Astrocyte (in vitro differentiated cells and primary cell): ENCODE measurements at places on chromosomes 7 and 10.
A peak's percentile ranks its signal among the peaks of the same experiment; 100 is the strongest.

GRCh38 chr10:17479015-17479615 lies 24.7 kb upstream of the ST8SIA6 start:
- H3K4me3 ChIP-seq: no peak overlapping the region
- H3K27ac ChIP-seq: no peak overlapping the region
- peak; percentile 26 for DNase-seq
- H3K36me3 ChIP-seq: no peaks in the 10 kb centered on the region

DNA sequence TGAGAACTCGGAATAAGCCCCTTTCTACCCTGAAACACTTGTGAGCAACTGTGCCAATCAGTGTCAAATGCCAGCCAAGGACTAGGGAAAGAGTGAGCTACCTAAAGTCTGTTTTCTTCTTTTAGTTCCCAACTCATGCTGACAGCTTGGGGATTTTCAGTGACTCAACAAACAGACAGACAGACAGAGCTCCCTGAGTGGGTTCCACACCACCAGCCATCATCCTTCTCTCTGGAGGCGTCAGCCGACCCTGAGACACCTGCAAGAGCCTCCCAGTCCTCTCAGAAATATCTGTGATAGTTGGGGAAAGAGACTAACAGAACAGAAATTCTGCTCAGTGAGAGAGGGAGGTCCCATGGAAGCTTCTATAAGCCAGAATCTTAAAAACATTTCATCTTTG lies 49.5 kb downstream of the GATA3 start:
- DNase-seq: no peak
- H3K4me1 ChIP-seq: no peaks in the 10 kb centered on the region
- no peak overlapping the region for H3K4me3 ChIP-seq
- H3K27me3 ChIP-seq: peaks cover 3% of the 10 kb centered on the region

- H3K4me3 ChIP-seq: peak overlapping the region; percentile 82
- no peaks in the 10 kb centered on the region for H3K27me3 ChIP-seq
- peak; percentile 99 for DNase-seq
- peaks cover 29% of the 10 kb centered on the region for H3K4me1 ChIP-seq
- peak overlapping the region; percentile 98 for H3K27ac ChIP-seq
Observed at GRCh38 chr10:63629363-63630084, 108.3 kb downstream of the REEP3 start.

DNA sequence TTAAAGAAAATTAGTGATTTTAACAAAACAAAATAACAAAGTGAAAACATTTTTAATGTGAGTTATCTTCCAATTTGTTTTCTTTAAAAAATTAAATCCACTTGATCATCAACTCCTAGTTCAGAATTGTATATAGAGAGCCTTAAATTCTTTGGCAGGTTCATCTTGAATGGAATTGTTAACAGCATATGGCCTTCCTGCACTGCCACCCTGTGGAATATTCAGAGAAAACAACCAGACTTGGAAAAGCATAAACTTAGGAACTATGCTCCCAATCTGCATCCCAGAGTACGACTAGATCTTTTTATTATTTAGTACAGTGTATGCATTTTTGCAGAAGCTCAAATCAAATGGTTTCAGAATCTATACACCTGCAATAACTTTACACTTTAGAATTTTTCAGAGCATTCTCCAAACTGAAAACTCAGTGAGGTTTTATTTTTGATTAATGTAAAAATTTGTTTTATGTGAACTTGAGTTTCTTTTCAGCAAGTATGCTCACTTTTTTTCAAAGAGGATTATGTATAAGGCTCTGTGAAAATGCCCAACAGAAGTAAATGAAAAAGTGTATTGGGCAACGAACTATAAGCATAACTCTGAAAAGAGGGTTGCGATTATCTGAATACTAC lies 44.9 kb upstream of the ANK3 start:
- no peak for DNase-seq
- no peak overlapping the region for H3K27ac ChIP-seq
- no peak overlapping the region for H3K4me3 ChIP-seq
- no peaks in the 10 kb centered on the region for H3K27me3 ChIP-seq
- H3K4me1 ChIP-seq: peaks cover 26% of the 10 kb centered on the region
- H3K36me3 ChIP-seq: no peaks in the 10 kb centered on the region

GRCh38 chr10:62019685-62020359 lies 118.3 kb downstream of the ARID5B start:
- DNase-seq: no peak
- no peaks in the 10 kb centered on the region for H3K27me3 ChIP-seq
- peak overlapping the region; percentile 1 for H3K4me3 ChIP-seq
- peaks cover 27% of the 10 kb centered on the region for H3K4me1 ChIP-seq
- H3K27ac ChIP-seq: peak overlapping the region; percentile 81
- H3K36me3 ChIP-seq: no peaks in the 10 kb centered on the region

GRCh38 chr7:155868955-155869783 lies 56.9 kb upstream of the SHH start:
- H3K27me3 ChIP-seq: peaks cover 19% of the 10 kb centered on the region
- no peak overlapping the region for H3K27ac ChIP-seq
- no peak for DNase-seq
- H3K36me3 ChIP-seq: no peaks in the 10 kb centered on the region
- H3K4me3 ChIP-seq: no peak overlapping the region

DNA sequence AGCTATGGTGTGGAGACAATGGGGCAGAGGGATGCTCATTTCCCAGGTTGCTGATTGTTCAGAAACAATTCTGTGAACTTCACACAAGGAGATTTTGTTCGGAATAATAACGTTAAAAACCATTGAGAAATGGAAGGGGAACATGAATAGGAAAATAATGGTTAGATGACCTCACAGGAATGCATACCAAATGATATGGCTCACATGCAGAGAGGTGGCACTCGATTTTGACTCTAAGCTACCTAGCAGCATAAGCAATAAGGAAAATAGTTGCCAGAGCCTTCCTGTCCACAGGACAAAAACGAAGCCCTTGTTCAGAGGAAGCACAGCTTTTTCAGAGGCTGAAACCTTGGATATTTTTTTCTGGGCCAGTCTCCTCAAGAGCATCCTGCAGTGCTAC lies 293.1 kb downstream of the ZEB1 start:
- H3K4me3 ChIP-seq: no peak overlapping the region
- H3K27ac ChIP-seq: no peak overlapping the region
- no peaks in the 10 kb centered on the region for H3K36me3 ChIP-seq
- no peaks in the 10 kb centered on the region for H3K27me3 ChIP-seq

- peak; percentile 53 for DNase-seq
- H3K4me3 ChIP-seq: peak overlapping the region; percentile 20
- peaks cover 2% of the 10 kb centered on the region for H3K36me3 ChIP-seq
- H3K4me1 ChIP-seq: peaks cover 27% of the 10 kb centered on the region
- peak overlapping the region; percentile 86 for H3K27ac ChIP-seq
Observed at GRCh38 chr10:99975942-99976809, 33.6 kb downstream of the DNMBP start.

DNA sequence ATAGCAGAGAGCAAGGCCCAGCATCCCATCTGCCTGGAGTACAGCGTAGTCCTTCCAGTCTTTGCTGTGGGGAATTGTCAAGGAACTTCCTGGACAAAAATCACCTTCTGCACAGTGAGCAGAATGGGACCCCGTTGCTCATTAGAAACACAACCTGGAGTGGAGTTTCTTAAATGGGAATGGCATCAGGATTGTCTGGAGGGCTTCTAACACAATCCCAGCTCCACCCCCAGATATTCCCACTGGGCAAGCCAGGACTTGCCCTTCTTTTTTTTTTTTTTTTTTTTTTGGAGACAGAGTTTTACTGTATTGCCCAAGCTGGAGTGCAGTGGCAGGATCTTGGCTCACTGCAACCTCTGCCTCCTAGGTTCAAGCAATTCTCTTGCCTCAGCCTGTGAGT lies 356.4 kb downstream of the GALNT17 start:
- peak; percentile 64 for DNase-seq
- peak overlapping the region; percentile 96 for H3K27ac ChIP-seq
- H3K36me3 ChIP-seq: no peaks in the 10 kb centered on the region
- no peaks in the 10 kb centered on the region for H3K27me3 ChIP-seq
- H3K4me1 ChIP-seq: peaks cover 7% of the 10 kb centered on the region
- no peak overlapping the region for H3K4me3 ChIP-seq

DNA sequence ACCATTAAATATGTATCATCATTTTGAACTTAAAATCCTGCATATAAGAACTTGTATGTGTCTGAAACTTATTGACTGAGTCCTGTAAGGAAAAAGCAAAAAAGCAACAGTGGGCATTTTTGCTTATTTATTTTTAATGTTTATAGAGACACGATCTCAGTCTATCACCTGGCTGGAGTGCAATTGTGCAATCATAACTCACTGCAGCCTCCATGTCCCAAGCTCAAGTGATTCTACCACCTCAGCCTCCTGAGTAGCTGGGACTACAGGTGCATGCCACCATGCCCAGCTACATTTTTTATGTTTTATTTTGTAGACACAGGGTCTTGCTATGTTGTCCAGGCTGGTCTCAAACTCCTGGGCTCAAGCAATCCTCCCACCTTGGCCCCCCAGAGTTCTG lies 32.2 kb downstream of the MYL10 start:
- H3K27ac ChIP-seq: no peak overlapping the region
- no peak overlapping the region for H3K4me3 ChIP-seq
- H3K27me3 ChIP-seq: peaks cover 13% of the 10 kb centered on the region

DNA sequence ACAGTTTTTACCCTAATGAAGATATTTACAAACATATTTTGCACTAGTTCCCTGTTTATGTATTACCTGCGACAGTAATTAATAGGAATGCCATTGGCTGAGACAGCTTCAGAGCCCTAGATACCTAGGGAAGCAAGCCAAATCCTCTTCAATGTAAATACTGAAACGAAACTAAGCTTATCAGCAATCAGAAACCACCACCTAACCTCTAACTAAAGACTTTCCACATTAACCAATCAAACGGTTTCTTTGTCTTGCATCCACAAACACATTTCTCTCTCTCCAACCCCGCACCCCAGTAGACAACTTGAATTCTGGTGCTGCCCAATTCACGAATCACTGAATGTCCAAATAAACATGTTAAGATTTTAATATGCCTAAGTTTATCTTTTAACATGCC lies 474.4 kb upstream of the C7orf33 start:
- DNase-seq: no peak
- no peak overlapping the region for H3K27ac ChIP-seq
- no peaks in the 10 kb centered on the region for H3K27me3 ChIP-seq

GRCh38 chr7:16264036-16264819 lies 157.1 kb downstream of the CRPPA start:
- no peak overlapping the region for H3K4me3 ChIP-seq
- H3K27me3 ChIP-seq: no peaks in the 10 kb centered on the region
- no peaks in the 10 kb centered on the region for H3K4me1 ChIP-seq
- no peak for DNase-seq

GRCh38 chr7:27144781-27145164 lies 1.3 kb upstream of the HOXA5 start:
- H3K4me1 ChIP-seq: no peaks in the 10 kb centered on the region
- no peak overlapping the region for H3K27ac ChIP-seq
- H3K27me3 ChIP-seq: peaks cover 97% of the 10 kb centered on the region
- H3K4me3 ChIP-seq: no peak overlapping the region
- H3K36me3 ChIP-seq: no peaks in the 10 kb centered on the region
- no peak for DNase-seq

GRCh38 chr10:43825984-43826383 lies 177.3 kb upstream of the ZNF32 start:
- no peak overlapping the region for H3K27ac ChIP-seq
- H3K36me3 ChIP-seq: no peaks in the 10 kb centered on the region
- H3K4me1 ChIP-seq: peaks cover 2% of the 10 kb centered on the region
- DNase-seq: no peak

- no peak for DNase-seq
- H3K4me1 ChIP-seq: no peaks in the 10 kb centered on the region
- no peaks in the 10 kb centered on the region for H3K27me3 ChIP-seq
- H3K36me3 ChIP-seq: no peaks in the 10 kb centered on the region
- no peak overlapping the region for H3K27ac ChIP-seq
Observed at GRCh38 chr7:97446361-97446760, 285.5 kb upstream of the TAC1 start.

DNA sequence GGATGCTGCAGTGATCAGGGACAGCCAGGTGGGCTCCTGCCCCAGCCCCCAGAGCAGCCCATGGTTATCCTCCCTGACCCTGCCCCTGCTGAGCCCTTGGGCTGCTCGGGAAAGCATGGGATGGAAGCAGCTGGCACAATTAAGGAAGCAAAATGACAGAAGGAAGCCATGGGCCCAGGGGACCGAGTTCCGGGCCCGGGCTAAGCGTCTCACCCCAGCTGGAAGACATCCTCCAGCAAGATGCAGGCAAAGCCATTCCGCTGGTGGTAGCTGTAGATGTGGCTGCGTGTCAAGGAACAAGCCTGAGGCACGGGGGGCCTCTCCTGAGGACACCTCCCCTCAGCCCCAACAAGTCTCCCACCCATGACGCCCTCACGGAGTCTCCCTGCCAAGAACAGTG lies 1.1 kb downstream of the ATG9B start:
- H3K4me3 ChIP-seq: no peak overlapping the region
- DNase-seq: no peak
- no peaks in the 10 kb centered on the region for H3K36me3 ChIP-seq
- H3K27me3 ChIP-seq: peaks cover 24% of the 10 kb centered on the region
- no peak overlapping the region for H3K27ac ChIP-seq

DNA sequence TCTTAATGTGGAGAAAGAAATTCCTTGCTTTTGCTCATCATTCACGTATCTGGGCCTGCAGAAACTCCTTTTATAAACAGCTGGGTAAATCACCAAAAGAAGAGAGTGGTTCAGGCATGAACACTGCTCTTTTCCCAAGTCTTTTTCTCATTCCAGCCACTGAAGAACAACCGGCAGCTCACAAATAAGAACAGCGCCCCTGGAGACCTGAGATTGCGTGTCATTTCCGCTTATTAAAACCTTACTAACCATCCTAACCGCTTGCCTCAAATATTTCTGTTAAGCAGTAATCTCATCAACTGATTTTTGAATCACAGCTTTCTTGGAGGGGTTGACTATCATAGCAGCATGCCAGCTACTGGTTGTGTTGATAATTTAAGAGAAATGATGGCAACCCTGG lies 213.0 kb upstream of the PLXNA4 start:
- no peak overlapping the region for H3K4me3 ChIP-seq
- H3K27ac ChIP-seq: no peak overlapping the region
- no peaks in the 10 kb centered on the region for H3K27me3 ChIP-seq
- no peaks in the 10 kb centered on the region for H3K36me3 ChIP-seq
- H3K4me1 ChIP-seq: no peaks in the 10 kb centered on the region

GRCh38 chr7:31783221-31783620 lies 96.2 kb downstream of the PPP1R17 start:
- no peak overlapping the region for H3K4me3 ChIP-seq
- no peak for DNase-seq
- H3K36me3 ChIP-seq: no peaks in the 10 kb centered on the region
- no peaks in the 10 kb centered on the region for H3K27me3 ChIP-seq

- no peaks in the 10 kb centered on the region for H3K4me1 ChIP-seq
- peaks cover 95% of the 10 kb centered on the region for H3K36me3 ChIP-seq
- H3K27ac ChIP-seq: no peak overlapping the region
- DNase-seq: no peak
- no peak overlapping the region for H3K4me3 ChIP-seq
Observed at GRCh38 chr10:93369588-93370164, 112.5 kb downstream of the MYOF start.

DNA sequence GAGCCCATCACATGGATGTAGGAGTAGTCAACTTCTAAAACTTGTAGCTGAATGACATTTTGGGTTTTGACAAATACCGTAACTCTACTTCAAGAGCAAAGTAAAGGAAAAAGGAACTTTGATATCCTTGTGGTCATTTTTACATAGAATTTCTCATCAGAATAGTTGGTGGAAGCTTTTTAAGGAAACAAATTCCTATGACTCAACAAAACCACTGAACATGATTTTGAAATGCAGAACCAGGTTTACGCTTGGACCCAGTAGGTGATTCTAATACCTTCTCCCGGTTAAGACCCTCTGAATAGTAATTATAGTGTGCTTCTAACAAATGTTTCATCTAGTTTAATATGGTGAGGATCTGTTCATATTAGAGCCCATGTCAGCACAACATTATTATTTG lies 307.8 kb downstream of the GPR37 start:
- no peak overlapping the region for H3K4me3 ChIP-seq
- H3K36me3 ChIP-seq: no peaks in the 10 kb centered on the region
- no peaks in the 10 kb centered on the region for H3K4me1 ChIP-seq
- H3K27ac ChIP-seq: no peak overlapping the region
- peak; percentile 45 for DNase-seq
